Testis (tissue), 5 donors: ENCODE measurements at places on chromosomes 12 and 14. TPM values are rescaled to one million over a fixed set of nuclear protein-coding genes. Genes with fewer than 3 reads are reported as not detected.

GRCh38 chr14:64117671-64118402, 176.3 kb downstream of the ESR2 start:
- DNase-seq, result peak; percentile 69
- no peaks in the 10 kb centered on the region for H3K36me3 ChIP-seq
- no peaks in the 10 kb centered on the region for H3K27me3 ChIP-seq

DNA sequence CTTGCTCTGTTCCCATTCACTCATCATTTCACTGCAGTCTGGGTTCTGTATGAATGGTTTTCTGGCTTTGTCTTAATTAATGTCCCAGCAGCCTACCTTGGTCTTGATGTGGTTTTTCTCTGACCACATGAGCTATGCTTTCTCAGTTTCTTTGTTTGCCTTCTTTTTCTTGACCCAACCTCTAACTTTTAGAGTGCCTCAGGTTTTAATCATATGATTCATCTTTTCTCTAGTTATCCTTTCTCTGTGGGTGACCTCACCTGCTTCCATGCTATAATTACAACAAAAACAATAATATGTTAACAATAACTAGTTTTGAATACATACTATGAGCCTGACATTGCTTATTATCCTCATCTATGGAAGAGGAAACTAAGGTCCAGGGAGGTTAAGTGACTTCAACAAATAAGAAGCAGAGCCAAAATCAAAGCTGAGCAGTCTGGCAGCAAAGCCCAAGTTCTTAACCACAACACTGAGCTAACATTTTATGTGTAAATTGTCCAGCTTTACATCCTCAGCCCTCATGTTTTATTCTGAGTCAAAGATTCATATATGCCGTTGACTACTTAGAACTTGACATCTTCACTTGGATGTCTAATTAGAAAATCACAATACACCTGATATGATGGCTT, 4.7 kb upstream of the EPYC start:
- H3K4me1 ChIP-seq, result no peaks in the 10 kb centered on the region
- H3K4me3 ChIP-seq, result no peak overlapping the region
- no peaks in the 10 kb centered on the region for H3K27me3 ChIP-seq
- H3K36me3 ChIP-seq, result no peaks in the 10 kb centered on the region
- DNase-seq, result no peak

GRCh38 chr12:82523996-82524395, 162.7 kb upstream of the TMTC2 start:
- H3K4me1 ChIP-seq, result no peaks in the 10 kb centered on the region
- no peak overlapping the region for H3K4me3 ChIP-seq
- no peaks in the 10 kb centered on the region for H3K27me3 ChIP-seq
- no peaks in the 10 kb centered on the region for H3K36me3 ChIP-seq

DNA sequence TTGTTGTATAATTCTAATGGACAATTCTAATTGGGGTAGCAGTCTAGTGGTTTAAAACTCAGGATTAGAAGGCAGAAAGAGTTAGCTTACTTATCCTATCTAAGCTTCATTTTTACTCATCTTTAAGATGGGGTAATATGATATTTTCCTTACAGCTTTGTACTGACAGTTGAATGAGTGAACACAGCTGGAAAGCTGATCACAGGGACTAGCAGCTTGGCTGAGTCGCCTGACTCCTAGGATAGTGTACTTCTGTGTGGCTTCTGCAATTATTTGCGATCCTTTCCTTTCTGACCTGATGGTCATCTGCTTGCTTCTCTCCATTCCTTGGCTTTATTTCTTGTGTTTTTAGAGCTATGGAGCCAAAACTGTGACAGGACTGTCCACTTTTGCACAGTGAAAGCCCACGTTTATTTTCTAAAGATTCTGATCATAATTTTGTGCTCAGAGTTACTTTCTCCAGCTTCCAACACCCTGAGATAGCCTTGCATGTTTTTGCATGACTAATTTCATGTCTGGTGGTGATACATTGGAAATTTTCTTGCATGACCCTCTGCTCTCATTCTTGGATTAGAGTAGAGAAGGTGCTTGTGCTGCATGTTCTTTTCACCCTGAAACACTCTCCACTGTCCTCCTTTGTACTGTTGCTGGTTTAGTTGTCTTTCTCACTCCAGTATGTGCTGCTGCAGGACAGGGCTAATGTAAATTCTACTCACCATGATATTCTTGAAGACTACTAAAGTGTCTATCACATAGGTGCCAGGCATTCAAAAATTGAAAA, 377.0 kb upstream of the ATP2B1 start:
- no peaks in the 10 kb centered on the region for H3K4me1 ChIP-seq
- H3K4me3 ChIP-seq, result no peak overlapping the region
- H3K27ac ChIP-seq, result no peak overlapping the region
- no peaks in the 10 kb centered on the region for H3K36me3 ChIP-seq
- DNase-seq, result no peak

DNA sequence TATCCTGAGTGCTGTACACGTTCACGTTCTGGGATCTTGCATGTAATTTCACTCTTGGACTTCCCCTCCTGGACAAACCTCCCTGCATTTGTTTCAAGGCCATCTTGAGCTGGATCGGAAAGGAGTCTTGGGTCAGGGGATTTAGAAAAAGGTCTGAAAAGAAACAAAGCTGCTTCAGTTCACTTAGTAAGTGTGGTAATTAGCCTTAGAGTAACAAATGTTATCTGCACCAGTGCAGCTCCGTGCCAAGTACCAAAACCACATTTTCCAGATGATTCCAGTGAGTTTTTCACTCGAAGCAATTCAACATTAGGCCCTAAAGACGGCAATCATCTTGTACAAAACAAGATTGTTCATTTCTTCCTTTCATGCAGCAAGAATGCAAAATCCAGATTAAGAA, 39.4 kb upstream of the ATXN2 start:
- no peaks in the 10 kb centered on the region for H3K27me3 ChIP-seq
- peak overlapping the region; percentile 83 for H3K27ac ChIP-seq
- H3K4me3 ChIP-seq, result no peak overlapping the region
- peak; percentile 45 for DNase-seq
- peaks cover 62% of the 10 kb centered on the region for H3K4me1 ChIP-seq

GRCh38 chr14:92600318-92601053, 86.9 kb downstream of the RIN3 start:
- no peaks in the 10 kb centered on the region for H3K27me3 ChIP-seq
- no peak for DNase-seq
- no peaks in the 10 kb centered on the region for H3K36me3 ChIP-seq
- H3K27ac ChIP-seq, result no peak overlapping the region
- no peak overlapping the region for H3K4me3 ChIP-seq

DNA sequence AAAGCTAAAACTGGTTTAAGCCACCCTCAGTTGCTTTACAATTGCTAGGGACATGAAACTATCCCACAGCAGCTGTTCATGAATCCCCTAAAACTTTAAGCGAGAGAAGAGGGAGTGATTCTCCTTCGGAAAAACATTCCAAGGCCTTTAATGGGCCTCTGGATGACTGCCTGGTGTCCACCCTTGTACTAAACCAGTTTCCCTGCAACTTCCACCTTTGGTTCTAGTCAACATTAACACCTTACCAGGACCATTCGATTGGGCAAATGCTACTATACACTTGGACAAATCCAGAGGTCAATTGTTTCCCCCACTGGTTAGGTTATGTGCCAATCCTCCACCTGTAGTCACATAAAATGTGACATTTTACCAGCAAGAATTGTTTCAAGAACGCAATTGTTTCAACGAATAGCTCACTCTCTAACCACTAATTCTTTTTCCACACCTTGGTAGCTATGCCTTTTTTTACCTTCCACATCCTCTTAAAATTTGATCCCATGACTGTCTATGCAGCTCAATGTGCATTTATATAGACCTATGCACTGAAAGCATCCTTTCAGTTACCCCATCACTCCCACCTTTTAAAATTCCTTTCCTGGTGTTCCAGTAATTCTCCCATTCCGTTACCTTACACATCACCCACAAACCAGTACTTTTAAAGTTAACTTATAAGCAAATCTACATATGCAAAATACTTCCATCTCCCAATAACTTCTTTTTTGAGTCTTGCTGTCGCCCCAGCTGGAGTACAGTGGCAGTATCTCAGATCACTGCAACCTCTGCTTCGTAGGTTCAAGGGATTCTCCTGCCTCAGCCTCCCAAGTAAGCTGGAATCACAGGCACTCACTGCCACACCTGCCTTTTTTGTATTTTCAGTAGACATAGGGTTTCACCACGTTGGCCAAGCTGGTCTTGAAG, 3.6 kb downstream of the UBC start:
- H3K27ac ChIP-seq, result peak overlapping the region; percentile 14
- DNase-seq, result no peak
- H3K36me3 ChIP-seq, result no peaks in the 10 kb centered on the region
- H3K4me1 ChIP-seq, result peaks cover 28% of the 10 kb centered on the region
- no peaks in the 10 kb centered on the region for H3K27me3 ChIP-seq

- H3K27me3 ChIP-seq, result no peaks in the 10 kb centered on the region
- DNase-seq, result peak; percentile 30
- no peaks in the 10 kb centered on the region for H3K36me3 ChIP-seq
- no peaks in the 10 kb centered on the region for H3K4me1 ChIP-seq
- H3K4me3 ChIP-seq, result no peak overlapping the region
These were observed 14.4 kb downstream of the ART4 start for GRCh38 chr12:14828892-14829291.

DNA sequence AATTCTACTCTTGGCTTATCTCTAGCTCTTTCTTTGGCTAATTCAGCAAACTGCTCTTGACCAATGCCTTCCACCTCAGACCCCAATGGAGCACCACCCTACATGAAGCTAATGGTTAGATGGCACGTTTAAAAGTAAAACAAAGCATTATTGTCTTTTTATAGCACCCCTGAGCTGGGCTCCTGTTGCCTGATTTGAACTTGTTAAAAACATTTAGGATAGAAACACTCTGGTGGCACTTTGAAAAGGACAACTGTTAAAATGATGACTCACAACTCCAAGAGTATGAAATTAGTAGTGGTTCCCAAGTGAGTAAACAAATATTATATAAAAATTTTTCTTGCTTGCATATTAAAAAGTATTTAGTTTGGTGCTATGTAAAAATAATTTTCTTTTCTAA, 299.6 kb upstream of the DCN start:
- no peak overlapping the region for H3K27ac ChIP-seq
- H3K4me1 ChIP-seq, result no peaks in the 10 kb centered on the region
- no peak overlapping the region for H3K4me3 ChIP-seq
- H3K36me3 ChIP-seq, result no peaks in the 10 kb centered on the region
- no peak for DNase-seq

DNA sequence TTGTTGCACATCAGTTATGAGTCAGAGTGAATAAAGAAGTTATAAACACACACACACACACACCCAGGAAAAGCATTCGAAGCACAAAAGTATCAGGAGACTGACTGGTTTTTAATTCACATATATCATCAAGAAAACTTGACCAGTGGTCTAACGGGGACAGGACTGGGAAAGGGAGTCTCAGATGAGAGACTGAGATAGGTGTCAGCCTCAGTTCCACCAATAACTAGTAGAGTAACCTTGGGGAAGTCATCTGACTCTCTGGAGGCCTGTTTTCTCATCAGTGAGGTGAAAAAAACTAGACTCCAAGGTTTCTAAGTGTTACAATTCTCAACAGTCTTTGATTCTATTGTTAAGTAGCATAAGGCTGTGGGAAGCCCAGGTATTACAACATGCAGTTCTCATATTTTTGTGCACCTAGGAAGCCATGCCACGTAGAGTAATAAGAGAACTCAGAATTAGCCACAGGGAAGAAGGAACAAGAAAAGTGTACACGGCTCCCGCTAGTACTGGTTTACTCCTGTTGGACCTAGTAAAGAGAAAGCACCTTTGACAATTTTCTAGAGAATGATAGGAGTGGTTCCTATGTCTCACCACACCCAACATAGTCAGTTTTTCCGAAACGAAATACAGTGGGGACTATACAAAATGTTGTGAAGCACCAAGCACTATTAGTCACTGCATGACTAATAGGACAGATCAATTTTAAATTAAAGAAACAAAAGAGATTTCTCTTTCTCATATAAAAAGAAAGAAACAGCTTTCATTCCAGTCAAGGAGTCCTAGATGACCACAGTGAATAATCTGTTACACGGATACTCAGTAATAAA, 5.0 kb downstream of the PPTC7 start:
- H3K4me3 ChIP-seq, result no peak overlapping the region
- peak overlapping the region; percentile 51 for H3K27ac ChIP-seq

DNA sequence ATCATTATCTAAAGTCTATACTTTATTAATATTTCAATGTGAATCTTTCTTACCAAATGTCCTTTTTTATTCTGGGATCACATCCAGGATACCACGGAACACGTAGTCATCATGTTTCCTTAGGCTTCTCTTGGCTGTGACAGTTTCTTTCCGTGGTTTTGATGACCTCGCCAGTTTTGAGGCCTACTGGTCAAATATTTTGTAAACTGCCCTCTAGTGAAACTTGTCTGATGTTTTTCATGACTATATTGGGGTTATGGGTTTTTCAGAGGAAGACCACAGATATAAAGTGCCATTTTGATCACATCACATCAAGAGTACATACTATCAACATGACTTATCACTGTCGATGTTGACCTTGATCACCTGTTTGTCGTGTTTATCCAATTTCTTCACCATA, 14.1 kb upstream of the SERPINA6 start:
- H3K4me3 ChIP-seq, result no peak overlapping the region
- H3K4me1 ChIP-seq, result no peaks in the 10 kb centered on the region
- H3K36me3 ChIP-seq, result no peaks in the 10 kb centered on the region
- H3K27ac ChIP-seq, result no peak overlapping the region

GRCh38 chr12:104596134-104596799, 139.5 kb downstream of the CHST11 start:
- no peaks in the 10 kb centered on the region for H3K27me3 ChIP-seq
- no peak overlapping the region for H3K4me3 ChIP-seq
- no peaks in the 10 kb centered on the region for H3K36me3 ChIP-seq

DNA sequence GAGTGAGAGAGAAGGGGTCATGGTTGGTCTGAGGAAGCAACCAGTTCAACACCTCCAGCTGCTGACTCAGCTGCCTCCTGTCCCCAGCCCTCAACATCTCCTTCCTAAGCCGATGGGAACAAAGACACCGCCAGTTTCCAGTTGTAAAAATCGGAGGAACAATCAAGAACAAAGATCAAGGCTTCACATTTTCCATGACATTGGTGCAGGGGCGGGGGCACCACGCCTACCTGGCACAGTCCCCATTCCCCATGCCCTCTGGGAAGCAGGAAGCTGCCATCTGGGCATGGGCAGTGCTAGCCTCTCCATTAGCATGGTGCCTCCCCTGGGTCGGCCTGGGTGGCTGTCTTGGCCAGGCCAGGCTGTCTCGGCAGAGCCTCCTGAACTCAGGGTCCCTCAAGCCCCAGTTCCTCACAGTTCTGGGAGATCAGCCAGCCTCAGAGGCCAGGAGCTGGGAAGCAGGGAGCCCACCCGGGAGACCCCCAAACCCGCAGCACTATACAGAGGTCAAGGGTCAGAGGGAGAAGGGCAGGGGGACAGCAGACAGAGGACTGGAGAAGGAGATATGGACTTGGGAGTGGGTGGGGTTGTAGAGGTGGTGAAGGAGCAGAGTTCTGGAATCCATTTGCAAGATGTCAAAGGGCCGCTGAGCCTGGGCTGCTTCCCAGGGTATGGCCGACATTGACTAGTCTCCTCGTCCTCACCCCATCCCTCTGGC, 19.6 kb upstream of the TMEM106C start:
- DNase-seq, result no peak
- no peak overlapping the region for H3K27ac ChIP-seq
- no peaks in the 10 kb centered on the region for H3K36me3 ChIP-seq
- H3K27me3 ChIP-seq, result no peaks in the 10 kb centered on the region
- no peak overlapping the region for H3K4me3 ChIP-seq

Gene ADAMTS20
- total RNA-seq, result 1.1 TPM

Gene C12orf54
- 77.1 TPM for total RNA-seq

Gene C14orf180
- total RNA-seq, result not detected

Gene GNG2
- 248 TPM for total RNA-seq

Gene VWF
- total RNA-seq, result 86.2 TPM

Gene C12orf56
- total RNA-seq, result 4.2 TPM

Gene RITA1
- total RNA-seq, result 20.9 TPM
